ENCODE measurements at places on chromosomes 1 and 21.

DNA sequence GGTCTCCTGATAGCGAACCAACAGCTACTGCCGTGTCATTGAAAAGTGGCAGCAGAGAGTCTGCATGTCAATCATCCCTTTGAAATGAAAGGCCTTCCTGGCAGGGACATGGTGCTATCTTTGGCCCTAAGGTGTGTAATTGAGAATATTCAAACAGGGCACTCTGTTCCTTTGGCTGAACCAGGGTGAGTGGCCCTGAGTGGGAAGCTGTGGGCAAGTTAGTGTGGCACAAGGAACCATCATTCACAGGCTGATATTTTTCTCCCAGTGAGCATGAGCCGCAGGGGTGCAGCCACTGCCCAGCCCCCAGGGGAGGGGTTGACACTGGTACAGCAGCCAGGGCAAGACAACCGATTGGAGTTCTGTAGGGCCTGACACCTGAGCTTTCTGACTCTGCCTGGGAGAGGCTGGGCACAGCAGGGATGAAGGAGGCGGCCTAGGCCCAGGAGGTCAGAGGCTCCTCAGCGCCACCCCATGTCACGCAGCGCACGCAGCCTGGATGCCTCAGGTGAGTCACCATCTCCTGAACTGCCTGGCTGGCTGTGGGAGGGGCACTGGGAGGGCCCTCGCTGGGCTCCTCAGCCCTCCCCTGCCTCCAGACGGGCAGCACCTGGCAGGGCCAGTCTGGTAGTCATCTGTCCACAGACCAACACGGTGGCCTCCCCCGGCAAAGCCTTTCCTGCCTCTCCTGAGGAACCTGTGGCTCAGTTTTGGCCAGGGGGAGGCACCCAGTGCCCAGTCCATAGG is 13.2 kb downstream of the QSOX1 start:
- no peak for DNase-seq

GRCh38 chr21:43727519-43728153 is 8.7 kb downstream of the PDXK start:
- no peak for DNase-seq

DNA sequence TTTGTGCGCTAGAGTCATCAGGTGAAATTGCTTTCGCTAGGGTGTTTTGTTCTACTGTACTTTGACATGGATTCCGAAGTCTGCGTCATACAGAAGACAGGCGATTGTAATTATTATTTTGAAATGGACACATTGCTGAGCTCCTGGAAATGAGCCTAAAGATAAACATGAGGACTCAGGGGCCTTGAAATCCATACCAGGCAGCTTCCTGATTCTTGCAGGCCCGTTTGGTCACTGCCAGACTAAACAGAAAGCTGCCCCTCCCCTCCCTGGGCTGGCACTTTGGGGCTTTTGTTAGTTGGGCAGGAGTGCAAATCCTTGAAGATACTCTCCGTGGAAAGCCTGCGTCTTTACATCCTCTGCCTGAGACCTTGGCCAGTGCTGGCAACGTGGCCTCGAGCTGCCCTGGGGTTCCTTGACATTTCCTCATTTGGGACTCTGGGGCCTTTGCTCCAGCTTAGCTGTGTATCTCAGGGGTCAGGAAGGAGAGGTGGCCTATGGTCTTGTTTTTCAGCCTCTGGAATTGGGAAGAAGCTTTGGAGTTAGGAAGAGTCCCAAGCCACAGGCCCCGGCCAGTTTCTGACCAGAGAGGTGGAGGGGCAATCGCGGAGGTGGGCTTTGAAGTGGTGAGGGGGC is 26.9 kb upstream of the KCNE2 start:
- no peak for DNase-seq

- DNase-seq = no peak
Measured at GRCh38 chr1:60848583-60849188, 233.7 kb upstream of the NFIA start.

GRCh38 chr21:15928196-15928595 is 198.4 kb downstream of the USP25 start:
- no peak for DNase-seq

DNA sequence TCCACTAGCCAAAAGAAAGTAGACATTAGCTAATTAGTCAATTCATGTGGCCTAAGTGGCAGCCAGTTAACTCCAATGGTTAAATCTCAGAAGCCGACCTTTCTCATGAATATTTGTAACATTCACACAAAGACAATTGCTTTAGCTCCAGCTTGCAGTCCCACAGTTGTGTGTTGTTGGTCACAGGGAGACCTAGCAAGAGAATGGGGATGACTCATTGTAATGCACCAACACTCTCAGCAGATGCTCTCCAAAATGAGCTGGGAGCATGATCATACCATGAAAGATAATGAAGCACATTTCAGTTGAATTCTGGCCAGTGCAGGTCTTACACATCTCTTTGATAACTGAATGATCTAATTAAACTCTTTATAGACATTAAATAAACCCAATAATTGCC is 160.4 kb downstream of the HLX start:
- DNase-seq = no peak

DNA sequence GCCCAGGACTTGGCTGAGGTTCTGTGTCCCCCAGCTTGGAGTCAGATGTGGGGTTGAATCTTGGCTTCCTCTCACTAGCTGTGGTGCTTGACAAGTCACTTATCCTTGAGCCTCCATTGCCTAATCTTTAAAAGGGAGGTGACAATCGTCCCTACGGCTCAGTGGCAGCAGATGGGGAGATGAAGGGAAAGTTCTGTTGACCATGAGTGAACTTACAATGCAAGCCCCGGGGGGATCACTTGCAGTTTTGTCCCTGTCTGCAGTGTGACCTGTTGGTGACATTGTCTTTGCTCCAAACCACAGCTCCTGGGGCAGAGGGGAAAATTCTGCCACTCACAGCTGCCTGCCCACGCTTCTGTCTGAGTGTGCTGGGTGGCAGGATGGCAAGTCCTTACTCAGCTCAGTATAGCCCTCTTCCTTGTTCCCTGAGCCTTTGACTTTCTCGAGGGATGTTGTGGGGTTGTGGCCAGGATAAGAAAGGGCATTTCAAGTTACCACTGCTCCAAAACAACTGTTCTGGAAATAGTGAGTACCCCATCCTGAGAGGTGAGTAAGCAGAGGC is 1.7 kb downstream of the PCSK9 start:
- no peak for DNase-seq

GRCh38 chr1:78079580-78079979 is 33.8 kb downstream of the GIPC2 start:
- no peak for DNase-seq

DNA sequence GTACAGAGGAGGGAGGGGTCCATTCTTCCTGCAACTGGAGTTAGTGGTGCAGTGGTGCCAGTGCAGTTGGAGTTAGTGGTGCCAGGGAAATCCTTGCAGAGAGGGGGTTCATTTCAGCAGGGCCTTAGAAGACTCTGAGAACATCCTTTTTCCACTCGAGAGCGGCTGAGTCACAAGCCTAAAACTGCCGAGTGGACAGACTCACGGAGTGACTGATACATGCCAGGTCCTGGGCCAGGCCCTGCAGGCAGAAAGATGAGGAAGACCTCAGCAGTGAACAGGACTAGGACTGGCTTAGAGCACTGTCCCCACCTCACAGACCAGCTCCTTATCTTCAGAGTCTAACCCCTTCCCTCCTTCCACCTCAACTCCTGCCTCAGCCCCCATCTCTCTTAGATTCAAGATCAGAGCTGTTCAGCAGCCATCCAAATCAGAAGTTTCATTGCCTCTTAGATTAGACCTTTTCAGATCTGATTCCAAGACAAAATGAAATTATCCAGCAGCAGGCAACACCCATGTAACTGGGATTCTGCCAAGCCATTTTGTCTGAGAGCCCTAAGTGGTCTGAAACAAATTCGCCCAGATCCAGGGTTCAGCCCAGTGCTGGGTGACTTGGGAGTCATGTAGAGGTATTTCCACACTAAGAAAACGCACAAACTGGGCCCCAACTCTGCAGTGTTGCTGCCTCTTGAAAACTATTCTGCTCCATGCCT is 12.7 kb upstream of the IKBKE start:
- no peak for DNase-seq

DNA sequence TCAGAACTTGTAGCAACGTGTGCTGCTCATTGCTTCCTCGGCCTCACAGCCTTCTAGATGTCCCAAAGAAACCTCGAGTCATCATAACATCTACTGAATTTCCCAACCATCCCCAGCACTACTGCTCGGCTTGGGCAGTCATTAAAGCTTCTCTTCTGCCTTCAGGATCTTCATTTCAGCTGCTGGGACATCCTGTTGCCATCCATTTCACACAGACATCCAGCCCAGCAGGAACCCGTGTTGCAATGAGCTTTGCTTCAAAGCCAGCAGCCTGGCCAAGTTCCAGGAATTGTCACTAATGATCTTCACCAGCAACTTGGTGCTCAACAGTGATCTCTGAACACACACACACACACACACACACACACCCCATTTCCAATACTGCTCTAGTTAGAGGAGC is 18.5 kb downstream of the WLS start:
- no peak for DNase-seq

GRCh38 chr1:203756036-203756435 is 8.9 kb upstream of the LAX1 start:
- no peak for DNase-seq

- DNase-seq = no peak
Measured at GRCh38 chr21:46009951-46010705, 28.6 kb downstream of the COL6A1 start.

DNA sequence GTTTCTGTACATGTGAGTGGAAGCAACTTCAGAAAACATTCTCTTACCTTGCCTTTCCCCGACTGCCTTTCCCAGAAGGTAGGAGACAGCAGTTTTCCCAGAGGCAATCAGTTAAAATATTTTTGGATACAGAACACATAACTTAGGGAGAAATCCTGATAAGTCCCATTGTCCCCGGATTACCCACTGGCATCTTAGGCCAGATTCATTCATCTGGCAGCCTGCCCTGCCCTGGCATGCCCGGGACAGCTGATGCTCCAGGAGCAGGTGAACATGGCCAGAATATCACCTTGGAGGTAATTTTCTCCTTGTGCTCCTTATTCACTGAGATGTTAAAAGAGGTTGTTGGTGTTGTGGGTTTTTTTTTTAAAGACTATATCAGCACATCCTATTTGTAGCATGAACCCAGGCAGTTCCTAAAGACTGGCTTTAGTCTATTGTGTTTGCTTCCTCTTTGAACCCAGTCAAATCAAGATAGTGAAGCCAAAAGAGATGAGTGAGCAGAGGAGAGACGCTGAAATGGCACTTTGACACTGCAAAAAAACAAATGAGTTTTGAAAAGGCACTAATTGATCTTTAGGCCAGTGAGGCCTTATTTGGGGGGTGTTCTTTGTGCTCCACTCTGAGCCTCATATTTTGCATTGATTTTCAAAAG is 139.6 kb downstream of the PLPP3 start:
- no peak for DNase-seq

DNA sequence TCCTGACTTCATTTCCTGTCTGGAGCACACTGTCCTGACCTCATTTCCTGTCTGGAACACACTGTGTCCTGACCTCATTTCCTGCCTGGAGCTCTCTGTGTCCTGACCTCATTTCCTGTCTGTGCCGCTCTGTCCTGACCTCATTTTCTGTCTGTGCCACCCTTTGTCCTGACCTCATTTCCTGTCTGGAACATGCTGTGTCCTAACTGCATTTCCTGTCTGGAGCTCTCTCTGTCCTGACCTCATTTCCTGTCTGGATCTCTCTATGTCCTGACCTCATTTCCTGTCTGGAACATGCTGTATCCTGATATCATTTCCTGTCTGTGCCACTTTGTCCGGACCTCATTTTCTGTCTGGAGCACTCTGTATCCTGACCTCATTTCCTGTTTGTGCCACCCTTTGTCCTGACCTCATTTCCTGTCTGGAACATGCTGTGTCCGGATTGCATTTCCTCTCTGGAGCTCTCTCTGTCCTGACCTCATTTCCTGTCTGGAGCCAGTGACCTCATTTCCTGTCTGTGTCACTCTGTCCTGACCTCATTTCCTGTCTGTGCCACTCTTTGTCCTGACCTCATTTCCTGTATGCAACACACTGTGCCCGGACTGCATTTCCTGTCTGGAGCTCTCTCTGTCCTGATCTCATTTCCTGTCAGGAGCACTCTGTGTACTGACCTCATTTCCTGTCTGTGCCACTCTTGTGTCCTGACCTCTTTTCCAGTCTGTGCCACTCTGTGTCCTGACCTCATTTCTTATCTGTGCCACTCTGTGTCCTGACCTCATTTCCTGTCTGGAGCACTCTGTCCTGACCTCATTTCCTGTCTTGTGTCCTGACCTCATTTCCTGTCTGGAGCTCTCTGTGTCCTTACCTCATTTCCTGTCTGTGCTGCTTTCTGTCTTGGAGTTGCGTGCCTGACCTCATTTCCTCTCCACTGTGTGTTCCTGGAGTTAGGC is 27.6 kb downstream of the SKI start:
- DNase-seq = no peak

DNA sequence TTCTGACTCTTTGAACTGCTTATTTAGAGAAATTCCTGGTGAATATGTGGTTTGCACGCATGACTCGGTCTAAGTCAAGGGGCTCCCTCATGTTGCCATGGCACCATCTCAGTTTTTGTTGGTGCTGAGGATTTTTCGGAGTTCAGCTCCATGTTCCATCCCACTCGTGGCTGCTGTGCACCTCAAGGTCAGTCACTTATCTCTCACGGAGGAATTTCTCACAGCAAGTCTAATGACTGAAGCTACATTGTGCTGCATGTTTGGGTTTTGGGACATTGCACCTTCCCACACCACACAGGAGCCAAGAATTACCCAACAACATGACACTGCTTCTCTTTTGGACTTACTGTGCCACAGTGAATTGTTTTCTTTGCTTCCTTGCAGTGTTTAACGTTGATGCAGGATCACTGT is 269.9 kb downstream of the NCAM2 start:
- no peak for DNase-seq

DNA sequence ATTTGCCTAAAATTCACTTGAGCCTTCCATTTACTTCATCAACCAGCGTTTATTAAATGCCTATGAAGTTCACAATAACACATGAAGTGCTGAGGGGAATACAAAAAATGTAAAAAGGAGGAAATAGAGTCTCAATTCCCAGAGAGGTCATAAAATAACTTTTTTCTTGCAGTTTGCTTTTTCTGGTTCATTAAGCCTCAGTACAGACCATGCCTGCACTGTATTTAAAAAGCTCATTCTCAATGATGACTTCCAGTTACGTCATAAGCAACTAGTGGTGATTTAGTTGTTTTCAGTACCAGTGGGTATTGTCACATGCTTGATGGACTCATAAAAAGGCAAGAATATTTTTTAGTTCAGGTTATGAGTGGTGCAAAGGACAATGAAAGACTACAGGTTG is 160.1 kb upstream of the UBE2U start:
- no peak for DNase-seq

- DNase-seq = no peak
Measured at GRCh38 chr1:234540404-234540762, 61.4 kb upstream of the TARBP1 start.

DNA sequence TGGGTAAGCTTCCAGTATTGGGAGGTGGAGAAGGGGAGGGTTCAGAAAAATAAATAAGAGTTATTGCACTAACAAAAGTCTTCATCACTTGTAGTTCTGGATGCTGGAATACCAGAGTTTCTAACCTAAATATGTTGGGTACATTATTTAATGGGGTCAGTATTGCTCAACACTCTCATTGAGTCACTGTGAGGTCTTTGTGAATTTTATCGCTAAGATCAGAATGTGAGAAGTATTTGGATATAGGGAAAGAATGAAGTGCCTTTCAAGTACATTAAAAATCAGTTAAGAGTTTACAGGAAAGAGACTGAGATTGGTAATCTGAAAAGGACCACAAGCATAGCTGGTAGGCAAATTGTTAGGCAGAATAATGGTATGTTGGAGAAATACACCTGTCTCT is 8.8 kb downstream of the SNRPE start:
- no peak for DNase-seq
